Kidney epithelial cell (primary cell): ENCODE measurements at places on chromosomes 4 and X. TPM values are rescaled to one million over a fixed set of nuclear protein-coding genes. Genes with fewer than 3 reads are reported as not detected.

EFHC2 gene
- total RNA-seq, result 0.71 TPM in 1 of 2 replicates, not detected in the other

ANKRD50 gene
- total RNA-seq, result 14.6 and 14.8 TPM in 2 replicates

LIMCH1 gene
- 3.4 and 4.7 TPM in 2 replicates for total RNA-seq

CXCL8 gene
- 69.1 and 76.9 TPM in 2 replicates for total RNA-seq

GRCh38 chr4:109434007-109434971 lies 674 bp downstream of the SEC24B start:
- DNase-seq, result no peak

DNA sequence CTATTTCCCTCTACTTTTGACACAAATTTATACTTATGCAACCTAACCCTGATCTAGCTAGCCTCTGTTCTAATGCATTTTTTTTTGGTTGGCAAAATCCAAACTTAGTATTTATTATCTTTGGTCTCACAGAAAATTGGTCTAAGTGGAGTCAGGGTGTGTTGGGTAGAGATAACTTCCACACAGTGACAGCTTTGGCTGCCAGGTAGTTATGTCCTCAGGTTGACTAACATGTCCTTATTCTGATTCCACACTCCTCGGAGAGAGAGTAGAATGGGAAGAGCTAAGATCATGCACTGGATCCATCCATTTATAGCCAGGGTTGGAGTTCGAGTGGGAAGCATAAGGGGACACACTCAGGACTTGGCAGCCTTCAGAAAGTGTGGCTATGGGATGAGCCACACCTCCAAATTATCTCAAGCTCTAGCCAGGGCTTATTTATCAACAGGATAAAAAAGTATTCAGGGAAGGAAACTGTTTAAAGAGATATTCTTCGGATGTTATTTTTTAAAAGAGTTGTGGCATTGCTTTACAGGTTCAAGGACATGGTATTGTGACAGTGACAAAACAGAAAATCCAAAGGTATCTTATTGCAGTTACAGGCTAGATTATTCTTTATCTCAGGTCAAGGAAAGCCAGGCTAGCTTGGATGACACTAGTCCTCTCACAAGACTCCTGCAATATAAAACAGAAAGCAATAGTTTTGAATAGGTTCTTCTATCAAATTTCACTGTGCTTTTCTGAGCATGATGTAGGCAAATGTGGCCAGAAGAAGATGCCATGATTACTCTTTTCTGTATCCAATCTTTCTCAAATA lies 51.5 kb downstream of the NPY1R start:
- no peak for DNase-seq

- DNase-seq, result no peak
Observed at GRCh38 chrX:107552930-107553329, 75.4 kb upstream of the PRPS1 start.

GRCh38 chrX:143581240-143581639 lies 54.7 kb downstream of the SLITRK4 start:
- no peak for DNase-seq

DNA sequence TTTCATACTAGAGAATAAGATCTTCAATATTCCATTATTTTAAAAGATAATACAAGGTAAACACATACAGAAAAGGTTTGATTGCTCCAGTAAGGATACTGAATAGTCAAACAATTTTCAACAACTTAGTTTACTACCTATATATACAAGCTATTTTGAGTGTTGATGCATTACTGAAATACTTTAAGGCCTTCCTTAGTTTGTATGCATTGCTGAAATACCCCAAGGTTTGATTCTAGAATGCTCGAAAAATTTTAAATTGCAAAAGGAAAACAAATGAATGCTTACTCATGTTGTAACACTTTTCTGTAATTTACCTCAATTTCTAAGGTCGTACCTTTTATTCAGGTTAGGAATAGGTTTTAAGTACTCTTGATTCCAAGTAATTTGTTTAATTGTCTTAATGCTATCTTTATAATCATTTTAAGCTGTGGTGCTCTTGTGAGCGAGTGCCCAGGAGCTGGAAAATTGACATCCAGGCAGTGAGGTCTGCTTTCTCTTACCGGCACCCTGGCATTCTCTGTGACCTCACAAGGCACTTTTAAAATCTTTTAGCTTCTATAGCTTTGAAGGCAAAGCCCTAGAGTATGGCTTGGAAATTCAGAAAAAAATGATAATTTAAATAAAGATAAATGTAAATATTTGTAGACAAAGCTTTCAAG lies 114.0 kb downstream of the BMPR1B start:
- no peak for DNase-seq

GRCh38 chr4:100486496-100486895 lies 31.3 kb downstream of the EMCN start:
- DNase-seq, result no peak

DNA sequence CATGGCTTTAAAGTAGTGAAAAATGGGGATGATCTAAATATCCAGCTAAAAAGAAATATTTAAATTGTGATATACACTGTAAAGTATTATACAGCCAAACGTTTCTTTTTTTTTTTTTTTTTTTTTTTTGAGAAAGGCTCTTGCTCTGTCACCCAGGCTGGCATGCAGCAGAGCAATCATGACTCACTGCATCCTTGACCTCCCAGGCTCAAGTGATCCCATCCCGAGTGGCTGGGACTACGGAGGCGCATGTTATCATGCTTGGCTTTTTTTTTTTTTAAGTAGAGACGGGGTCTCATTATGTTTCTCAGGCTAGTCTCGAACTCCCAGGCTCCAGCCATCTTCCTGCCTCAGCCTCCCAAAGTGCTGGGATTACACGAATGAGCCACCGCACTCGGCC lies 17.1 kb downstream of the SMIM14 start:
- peak; percentile 56 for DNase-seq

DNA sequence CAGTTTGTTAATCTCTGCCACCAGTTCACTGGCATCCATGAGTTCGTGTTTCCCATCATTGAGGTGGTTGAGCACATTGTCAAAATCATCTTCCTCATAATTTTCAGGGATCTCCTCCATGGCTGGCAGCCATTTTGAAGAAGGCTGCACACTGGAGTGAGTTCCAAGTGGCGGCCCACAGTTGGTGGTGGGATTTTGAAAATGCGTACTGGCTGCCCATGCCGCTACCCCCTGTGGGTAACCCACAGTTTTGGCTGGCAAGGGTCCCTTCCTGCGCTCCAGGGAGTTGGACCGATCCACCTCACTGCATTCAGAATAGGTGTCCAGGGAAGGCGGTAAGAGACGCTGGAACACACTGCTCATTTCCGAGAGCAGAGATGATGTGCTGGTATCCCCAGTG lies 11.2 kb downstream of the PCDH18 start:
- no peak for DNase-seq

DNA sequence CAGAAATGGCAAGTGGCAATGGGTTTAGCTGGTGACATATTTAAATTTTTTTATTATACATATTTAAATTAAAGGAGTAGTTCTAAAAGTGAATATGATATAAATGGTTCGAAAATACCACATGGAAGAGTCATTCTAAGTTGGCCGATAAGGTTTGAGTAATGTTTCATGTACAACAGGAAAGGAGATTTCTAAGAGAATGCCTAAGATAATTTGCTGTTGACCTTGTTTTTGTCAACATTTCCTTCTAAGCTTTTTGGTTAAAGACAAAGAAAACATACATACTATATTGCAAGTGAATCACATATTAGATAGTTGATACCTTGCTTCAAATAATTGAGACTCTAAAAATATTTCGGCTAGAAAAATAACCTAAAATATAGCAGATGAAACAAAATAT lies 526.6 kb upstream of the SLIT2 start:
- no peak for DNase-seq

- DNase-seq, result no peak
Observed at GRCh38 chrX:136170139-136170800, 22.9 kb downstream of the FHL1 start.

DNA sequence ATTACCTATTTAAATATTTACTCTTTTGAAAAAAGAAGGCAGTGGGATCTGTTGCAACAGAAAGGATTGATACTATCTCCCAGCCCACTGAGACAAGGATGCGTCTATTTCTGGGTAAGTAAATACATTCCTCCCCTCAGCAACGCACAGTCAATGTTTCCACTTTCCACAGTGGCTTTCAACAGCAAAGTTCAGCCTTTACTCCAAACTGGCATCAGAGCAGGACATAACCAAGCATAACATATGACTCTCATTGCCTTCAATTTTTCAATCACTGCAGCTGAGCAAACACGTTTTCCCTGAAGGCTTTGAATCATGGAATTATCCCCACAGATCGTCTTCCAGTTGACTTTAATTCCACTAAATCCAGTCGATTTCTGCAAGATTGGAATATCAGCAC lies 160.3 kb upstream of the FRG1 start:
- no peak for DNase-seq

DNA sequence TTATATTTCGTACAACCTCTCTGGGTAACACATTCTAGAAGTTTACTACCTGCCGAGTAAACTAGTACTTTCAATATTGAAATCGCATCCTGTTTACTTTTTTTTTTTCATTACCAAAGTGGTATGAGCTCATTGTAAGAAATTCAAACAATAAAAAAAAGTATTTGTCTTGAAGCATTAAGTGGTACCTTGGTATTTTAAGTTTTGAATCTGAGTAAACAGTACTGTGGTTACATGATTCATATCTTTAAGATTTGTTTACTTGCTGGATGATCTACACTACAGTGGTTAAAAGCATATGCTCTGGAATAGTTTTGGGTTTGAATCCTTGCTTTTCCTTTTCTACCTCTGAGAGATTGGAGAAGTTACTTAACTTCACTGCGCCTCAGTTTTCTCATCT lies 3.8 kb upstream of the MMGT1 start:
- DNase-seq, result no peak

DNA sequence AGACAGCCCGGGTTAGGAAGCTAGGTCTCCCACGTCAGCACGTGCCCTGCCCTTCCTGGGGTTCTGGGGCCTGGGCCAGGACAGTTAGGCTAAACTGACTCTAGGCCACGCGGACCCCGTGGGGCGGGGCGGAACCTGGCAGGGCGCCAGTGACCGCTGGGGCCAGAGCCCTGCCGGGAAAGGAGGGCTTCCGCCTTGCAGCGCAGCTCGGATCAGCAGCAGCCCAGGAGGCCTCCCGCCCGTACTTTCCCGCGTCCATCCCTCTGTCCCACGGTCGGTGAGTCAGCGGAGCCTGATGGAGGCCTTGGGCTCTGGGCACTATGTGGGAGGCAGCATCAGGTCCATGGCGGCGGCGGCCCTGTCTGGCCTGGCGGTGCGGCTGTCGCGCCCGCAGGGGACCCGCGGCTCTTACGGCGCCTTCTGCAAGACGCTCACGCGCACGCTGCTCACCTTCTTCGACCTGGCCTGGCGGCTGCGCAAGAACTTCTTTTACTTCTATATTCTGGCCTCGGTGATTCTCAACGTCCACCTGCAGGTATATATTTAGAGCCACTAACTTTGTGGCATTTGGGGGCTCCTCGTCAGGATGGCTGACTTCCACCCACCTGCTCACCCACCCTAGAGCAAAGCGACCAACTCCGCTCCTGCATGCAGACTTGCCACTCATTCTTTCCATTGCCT lies at the start of gene SMIM10:
Gene SMIM10, plus strand, starts transcription at position 191 of the 681 bp plus-strand sequence. Its CDS starts 105 bp downstream, at position 296.
- DNase-seq, result peak; percentile 25

DNA sequence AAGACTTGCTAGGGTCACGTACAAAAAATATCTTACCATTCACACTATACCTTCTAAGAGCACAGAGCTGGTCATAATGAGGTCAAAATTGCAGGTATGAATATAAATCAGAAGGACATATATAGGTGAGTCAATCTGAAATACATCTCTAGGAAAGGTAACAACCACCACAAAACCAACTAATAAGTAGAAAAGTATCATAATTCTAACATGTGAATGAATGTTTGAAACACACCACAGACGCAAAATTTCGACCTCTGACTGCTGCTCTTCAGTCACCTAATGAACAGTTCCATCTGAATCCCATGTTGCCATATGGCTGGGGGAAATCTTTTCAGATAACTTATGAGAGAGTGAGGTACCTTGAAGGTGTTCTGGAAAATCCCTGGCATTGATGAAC lies 22.1 kb downstream of the STAP1 start:
- DNase-seq, result no peak

DNA sequence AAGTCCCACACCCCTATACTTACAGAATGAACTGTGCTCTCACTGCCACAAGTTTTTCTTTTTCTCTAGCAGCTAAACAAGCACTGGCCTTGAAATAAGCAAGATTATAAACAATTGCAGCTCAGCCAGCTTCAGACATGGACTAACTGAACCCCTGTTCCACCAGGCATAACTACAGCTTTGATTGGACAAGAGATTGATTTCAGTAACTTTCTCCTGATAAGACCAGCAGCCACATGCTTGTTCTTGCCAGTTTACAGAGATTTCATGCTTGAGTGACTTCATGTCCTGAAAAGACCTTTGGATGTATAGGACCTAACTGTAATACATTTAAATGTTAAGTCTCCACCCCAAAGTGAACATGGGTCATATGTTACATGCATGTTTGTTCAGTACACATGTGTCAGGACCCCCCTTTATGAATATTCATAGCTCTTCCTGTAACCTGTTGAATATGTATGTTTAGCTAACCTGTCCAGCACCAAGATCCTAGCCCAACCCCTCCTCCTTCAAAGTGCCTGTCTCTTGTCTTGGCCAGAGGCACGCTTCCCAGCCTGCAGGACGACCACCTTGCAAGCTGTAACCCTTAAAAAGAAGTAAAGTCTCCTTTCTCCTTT lies 27.9 kb downstream of the ZNF275 start:
- DNase-seq, result no peak

GRCh38 chr4:139785356-139785755 lies 119.7 kb downstream of the MGST2 start:
- DNase-seq, result no peak

GRCh38 chrX:35444671-35445355 lies 353.3 kb upstream of the MAGEB16 start:
- DNase-seq, result no peak

GRCh38 chrX:5068550-5068949 lies 1160.1 kb downstream of the NLGN4X start:
- DNase-seq, result no peak

GRCh38 chrX:142068365-142068764 lies 136.7 kb downstream of the MAGEC2 start:
- no peak for DNase-seq
